ENCODE measurements at places on chromosomes 4 and X.

- no peak for DNase-seq
These were observed 3.3 kb upstream of the CBR4 start for GRCh38 chr4:169013396-169013795.

GRCh38 chrX:77668391-77669237, 117.4 kb downstream of the ATRX start:
- no peak for DNase-seq

GRCh38 chrX:53287493-53288138, 6.2 kb upstream of the IQSEC2 start:
- peak; percentile 39 for DNase-seq

GRCh38 chrX:73563738-73564068, 706 bp downstream of the CHIC1 start:
- DNase-seq, result no peak

DNA sequence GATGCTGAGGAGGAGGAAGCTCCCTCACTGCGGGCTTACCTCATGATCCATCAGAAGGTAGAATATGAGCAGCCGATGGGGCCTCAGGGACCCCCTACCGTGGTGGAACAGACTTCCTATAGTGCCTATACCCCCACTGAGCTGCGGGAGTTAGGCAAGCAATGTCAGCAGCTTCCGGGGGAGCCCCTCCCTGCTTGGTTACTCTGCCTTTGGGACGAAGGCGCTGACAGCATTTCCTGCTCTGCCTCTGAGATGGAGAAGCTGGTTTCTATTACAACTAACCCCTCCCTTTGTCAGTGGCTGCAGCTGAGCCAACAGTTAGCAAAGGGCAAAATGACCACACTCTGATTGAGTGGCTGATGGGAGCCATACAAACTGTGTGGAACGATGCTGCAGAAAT, 430.7 kb downstream of the IDS start:
- DNase-seq, result no peak

- no peak for DNase-seq
These were observed 11.7 kb downstream of the RELL1 start for GRCh38 chr4:37674439-37674838.

GRCh38 chr4:85673540-85673939, 198.6 kb downstream of the ARHGAP24 start:
- no peak for DNase-seq

DNA sequence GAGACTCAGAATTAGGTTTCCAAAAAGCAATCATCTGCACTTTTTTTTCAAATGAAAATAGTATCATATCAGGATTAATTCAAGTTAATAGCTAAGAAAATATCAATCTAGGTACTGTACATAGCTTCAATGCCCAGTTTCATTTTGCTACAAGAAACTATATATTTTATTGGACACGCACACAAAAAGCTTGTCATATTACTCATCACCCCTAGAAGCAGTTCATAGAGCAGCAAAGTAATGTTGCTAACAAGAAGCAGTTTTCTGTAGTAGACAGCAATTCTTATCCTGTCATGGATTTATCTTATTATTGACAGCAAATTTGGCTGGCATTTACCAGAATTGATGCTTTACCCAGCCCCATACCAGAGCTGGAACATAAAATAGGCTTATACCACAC, 52.3 kb upstream of the LSM6 start:
- no peak for DNase-seq

GRCh38 chrX:129930941-129931410, 25.0 kb downstream of the UTP14A start:
- no peak for DNase-seq

DNA sequence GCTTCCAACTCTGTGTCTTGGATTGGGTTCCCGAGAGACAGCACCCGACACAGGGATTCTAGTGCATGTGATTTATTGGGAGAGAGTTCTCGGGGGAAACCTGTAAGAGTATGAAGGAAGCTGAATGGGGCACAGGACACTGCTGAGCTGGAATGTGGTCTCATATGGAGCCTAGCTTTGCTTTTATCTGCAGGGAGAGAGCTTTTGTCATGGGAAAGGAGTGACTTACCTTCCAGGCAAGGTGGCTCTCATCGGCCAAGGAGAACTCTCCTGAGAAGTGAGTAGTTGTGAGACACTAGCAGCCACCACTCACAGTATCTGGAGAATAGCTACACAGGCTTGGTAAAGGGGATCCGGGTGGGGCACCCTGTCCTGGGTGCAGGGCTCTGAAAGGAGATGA, 124.5 kb downstream of the NHS start:
- no peak for DNase-seq

DNA sequence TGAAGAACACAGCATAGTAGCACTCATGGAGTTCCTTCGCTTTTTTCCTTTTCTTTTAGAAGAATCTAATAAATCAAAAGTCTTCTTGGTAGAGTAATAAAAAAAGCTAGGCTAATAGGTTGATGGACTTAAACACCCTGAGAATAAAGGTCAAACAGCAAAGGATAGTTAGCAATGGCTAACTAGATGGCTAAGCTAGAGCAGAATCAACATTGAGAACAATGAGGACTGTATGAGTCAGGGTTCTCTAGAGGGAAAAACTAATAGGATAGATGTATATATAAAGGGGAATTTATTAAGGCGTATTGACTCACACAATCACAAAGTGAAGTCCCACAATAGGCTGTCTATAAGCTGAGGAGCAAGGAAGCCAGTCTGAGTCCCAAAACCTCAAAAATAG, 550.9 kb downstream of the GLUD2 start:
- no peak for DNase-seq

DNA sequence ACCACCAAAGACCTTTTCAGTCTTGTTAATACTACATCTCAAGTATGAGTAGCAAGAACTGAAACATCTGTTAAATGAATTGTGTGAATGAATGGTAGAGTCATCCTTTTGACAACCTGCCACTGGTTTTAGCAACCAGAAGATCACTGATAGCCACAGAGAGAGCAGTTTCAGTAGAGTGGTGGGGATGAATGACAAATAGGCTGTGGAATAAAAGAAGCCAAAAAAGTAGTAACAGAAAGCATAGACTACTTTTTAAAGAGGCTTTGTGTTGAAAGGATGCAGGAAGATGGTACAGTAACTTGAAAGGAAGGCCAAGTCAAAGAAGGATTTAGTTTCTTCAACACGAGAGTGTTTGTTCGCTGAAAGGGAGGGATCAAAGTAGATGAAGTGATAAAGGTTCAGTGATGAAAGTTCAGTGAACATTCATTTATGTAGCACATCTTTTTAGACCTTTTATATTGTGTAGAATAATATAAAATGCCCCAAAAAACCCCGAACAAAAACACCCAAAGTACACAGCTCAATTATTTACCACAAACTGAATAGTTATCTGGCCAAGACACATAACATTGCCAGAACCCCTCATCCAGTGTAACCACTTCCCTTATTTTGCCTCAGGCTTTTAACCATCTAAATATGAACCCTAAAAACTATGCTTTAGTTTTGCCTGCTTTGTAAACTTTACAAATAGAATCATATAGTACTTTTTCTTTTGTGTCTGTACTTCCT, 40.1 kb upstream of the EIF1AX start:
- DNase-seq, result no peak

DNA sequence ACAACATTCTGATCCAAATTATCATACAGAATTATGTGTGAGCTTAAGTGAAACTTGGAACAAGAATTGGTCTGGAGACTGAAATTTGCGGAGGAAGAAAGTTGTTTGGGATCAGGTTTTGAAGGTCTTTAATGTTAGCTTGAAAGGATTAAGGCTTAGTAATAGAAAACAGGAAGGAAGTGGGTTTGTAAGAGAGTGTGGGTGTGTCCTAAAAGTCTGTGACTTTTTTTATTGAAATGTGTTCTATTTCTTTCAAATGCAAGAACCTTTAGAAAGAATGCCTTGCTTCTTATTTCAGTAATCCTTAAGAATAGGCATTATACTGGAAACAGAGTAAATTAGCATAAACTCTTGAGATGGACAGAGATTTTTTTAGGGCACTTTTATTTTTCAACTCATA, 198.0 kb downstream of the GALNTL6 start:
- DNase-seq, result no peak

DNA sequence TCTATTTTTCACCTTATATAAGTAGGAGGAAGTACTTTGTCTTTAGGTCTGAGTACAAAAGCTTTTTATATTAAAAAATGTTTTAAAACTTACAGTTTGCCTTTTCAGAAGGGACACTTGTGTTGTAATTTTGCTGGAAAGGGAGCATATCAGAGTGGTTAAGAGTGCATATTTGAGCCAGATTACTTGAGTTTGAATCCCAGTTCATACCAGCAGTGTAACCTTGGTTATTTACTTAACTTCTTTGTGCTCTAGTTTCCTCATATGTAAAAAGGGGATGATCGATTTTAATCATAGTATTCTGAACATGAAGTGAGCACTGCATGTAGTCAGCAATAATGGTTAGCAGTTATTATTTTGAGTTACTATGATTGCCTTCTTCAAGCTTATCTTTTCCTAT, 78.3 kb upstream of the SLC4A4 start:
- no peak for DNase-seq

GRCh38 chr4:73069338-73070073, at the start of gene COX18:
Gene COX18, minus strand, starts transcription at chr4:73069716. Its CDS starts 67 bp downstream, at chr4:73069649.
- peak; percentile 98 for DNase-seq

GRCh38 chr4:4990857-4991540, 28.3 kb downstream of the CYTL1 start:
- no peak for DNase-seq

- no peak for DNase-seq
These were observed 56.7 kb upstream of the WDR19 start for GRCh38 chr4:39125600-39125985.

GRCh38 chr4:87375719-87376291, 15.2 kb downstream of the HSD17B11 start:
- DNase-seq, result no peak

DNA sequence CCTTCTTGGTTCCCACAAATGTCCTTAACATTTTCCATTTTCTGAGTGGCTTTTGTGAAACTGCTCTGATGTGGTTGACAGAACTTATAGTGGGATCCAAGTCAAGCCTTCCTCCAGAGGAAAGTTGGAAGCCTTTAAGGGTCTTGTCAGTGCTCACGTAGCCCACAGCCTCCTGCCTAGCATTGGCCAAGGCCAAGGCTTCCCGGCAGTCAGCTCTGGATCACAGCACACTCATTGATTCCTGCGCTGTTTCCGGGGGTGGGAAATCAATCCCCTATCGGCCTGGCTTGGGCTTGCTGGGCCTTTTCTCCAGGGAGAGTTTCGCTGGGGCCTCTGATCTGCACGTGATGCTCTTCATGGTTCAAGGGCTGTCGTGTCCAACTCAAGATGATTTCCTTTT, 76.1 kb downstream of the SLC9A6 start:
- no peak for DNase-seq

- no peak for DNase-seq
These were observed 192.7 kb upstream of the LEF1 start for GRCh38 chr4:108361446-108361820.

DNA sequence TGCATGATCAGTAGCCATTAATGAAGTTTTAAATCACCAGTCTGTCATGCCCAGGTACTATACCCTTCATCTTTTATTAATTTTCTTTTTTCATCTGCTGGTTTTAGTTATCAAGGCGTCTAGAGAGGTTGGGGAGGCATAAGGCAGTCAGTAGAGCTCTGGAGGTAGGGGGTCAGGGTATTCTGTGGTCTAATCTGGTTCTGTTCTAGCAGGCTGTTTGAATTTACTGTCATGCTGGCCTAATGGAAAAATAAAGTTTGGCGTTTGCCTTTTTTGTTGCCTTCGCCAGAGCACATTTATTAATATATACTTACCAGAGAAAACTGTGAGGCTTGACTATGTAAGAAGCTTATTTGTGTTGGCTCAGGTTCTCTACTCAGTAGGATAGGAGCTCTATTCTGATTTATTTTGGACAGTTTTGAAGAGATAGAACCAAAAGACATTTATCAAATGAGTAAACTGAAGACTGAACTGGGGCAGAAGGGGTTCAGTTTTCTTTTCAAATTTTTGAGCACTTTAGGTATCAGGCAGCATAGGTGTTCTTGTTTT, 46.9 kb downstream of the TMEM131L start:
- no peak for DNase-seq
